ENCODE measurements at places on chromosomes 2 and 18.

DNA sequence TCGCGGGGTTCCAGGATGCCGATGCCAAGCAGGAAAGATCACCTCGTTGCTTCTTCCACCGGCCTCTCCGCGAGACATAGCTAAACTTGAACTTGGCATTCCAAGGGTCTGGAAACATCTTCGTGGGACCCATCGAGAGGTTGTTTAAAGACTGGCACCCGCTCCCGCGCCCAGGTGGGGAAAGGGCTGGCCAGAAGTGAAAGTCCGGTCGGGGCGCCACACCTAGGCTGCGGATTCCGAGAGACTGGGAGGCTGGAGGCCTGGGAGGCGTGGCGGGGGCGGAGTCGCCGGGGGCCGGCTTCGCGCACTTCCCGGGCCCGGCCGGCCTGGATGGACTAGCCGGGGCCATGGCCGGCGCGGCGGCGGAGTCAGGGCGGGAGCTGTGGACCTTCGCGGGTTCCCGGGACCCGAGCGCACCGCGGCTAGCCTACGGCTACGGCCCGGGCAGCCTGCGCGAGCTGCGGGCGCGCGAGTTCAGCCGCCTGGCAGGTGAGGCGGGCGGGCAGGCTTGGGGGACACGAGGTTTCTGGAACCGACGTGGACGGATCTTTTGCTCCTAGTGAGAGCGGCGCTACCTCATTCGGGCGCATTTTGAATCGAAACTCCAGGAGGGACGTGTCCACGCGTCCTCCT, at the start of gene MOCOS:
Gene MOCOS (plus strand): TSS at position 305 of the 633 bp plus-strand sequence. CDS start 43 bp downstream, at position 348.
- 0 out of 2 replicates have a peak, but pooled peaks cover 5% of the 10 kb centered on the region for H3K36me3 ChIP-seq
- H3K4me1 ChIP-seq: peaks cover 11% of the 10 kb centered on the region

- no peak overlapping the region for H3K27ac ChIP-seq
- H3K4me3 ChIP-seq: no peak overlapping the region
- peaks cover 21% of the 10 kb centered on the region for H3K27me3 ChIP-seq
- H3K4me1 ChIP-seq: no peaks in the 10 kb centered on the region
- no peaks in the 10 kb centered on the region for H3K36me3 ChIP-seq
Observed at GRCh38 chr18:79857082-79857671, 59.4 kb downstream of the KCNG2 start.

DNA sequence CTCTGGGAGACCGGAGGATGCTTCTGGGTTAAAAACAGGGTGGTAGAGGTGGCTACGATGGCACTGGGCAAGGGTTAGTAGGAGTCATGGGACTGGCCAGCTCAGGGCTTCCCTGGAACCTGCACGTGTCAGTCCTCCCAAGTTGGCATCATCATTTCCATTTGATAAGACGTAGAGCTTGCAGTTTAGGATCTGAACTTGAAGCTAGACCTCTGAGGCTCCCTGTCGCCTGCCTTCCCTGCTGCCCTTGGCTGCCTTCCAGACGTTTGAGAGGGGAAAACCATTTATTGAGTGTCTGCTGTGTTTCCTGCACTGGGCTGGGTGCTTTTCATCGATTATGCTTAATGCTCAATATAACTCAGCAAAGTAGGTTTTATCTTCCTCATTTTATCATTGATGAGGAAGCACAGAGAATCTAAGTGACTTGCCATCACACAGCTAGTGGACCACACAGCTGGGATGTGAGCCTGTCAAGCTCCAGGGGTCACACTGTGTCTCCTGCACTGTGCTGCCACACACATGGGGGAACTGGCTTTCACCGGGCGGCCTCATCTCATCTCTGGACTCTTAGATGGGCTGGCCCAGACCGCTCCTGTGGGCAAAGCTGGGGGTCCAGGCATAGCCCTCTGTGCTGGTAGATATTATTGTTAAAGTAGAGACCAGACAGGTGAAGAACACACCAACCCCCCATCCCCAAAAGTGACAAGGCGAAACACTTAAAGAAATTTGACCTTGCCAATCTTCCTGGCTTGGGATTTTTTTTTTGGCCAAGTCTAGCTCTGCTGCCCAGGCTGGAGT, 7.8 kb downstream of the NT5DC4 start:
- H3K4me3 ChIP-seq: no peak overlapping the region
- no peaks in the 10 kb centered on the region for H3K36me3 ChIP-seq
- H3K27ac ChIP-seq: no peak overlapping the region
- no peak for DNase-seq
- H3K27me3 ChIP-seq: no peaks in the 10 kb centered on the region
- no peaks in the 10 kb centered on the region for H3K4me1 ChIP-seq

DNA sequence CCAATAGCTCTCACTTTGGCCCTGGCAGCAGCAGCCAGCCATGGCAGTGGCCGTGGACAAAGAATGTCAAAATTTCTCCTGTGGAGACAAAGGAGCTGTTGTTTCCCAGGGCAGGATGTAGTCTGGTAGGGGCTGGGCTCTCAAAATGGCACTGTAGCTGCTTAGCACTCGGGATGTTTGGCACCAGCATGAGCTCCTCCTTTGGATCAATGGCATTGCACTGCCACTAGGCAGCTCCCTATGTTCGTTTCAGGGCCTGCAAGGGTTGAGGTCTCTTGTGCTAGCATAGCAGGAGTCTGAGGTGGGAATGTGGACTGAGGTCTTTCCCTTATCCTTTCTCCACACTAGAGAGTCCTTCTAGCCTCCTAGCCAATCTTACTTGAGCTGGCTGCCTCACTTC, 948.8 kb upstream of the FAM98A start:
- H3K27ac ChIP-seq: no peak overlapping the region
- H3K36me3 ChIP-seq: no peaks in the 10 kb centered on the region
- no peak for DNase-seq

- peaks cover 5% of the 10 kb centered on the region for H3K4me1 ChIP-seq
- peak; percentile 38 for DNase-seq
- H3K36me3 ChIP-seq: no peaks in the 10 kb centered on the region
- H3K27ac ChIP-seq: no peak overlapping the region
- H3K4me3 ChIP-seq: peak overlapping the region; percentile 66
- peaks cover 21% of the 10 kb centered on the region for H3K27me3 ChIP-seq
Observed at GRCh38 chr18:48007955-48008701, 77.7 kb upstream of the SMAD2 start.

- DNase-seq: peak; percentile 97
- H3K27ac ChIP-seq: peak overlapping the region; percentile 97
Observed at GRCh38 chr2:32484937-32485336, 128.1 kb downstream of the BIRC6 start.

DNA sequence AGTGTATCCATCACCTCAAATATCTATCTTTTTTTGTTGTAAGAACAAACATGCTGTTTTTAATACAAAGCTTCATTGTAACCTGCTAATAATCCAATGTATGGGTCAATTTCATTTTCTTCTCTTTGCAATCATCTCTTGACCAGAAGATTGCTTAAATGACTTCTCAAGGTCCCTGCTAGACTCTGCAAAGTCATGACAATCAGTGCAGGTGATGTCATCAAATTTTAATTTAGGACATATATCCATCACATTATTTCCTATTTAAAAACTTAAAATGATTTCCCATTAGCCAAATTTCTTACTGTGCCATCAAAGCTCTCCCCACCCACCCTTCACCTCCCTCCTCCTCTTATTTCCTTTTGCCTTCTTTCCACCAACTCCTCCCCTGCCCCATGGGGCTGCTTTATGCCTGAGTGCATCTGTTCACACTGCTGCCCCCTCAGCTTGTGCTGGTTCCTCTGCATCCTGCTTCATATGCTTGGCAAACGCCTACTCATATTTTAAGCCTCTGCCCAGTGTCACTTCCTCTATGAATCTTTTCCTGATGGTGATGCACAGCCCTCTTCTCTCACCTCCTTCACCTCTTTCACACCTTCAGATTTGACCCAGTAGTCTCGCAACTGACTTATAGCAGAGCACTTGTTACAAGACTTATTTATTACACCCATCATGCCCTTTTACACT, 20.3 kb downstream of the PLEK start:
- peaks cover 10% of the 10 kb centered on the region for H3K27me3 ChIP-seq
- H3K4me1 ChIP-seq: no peaks in the 10 kb centered on the region
- H3K27ac ChIP-seq: no peak overlapping the region
- no peak for DNase-seq
- no peak overlapping the region for H3K4me3 ChIP-seq

DNA sequence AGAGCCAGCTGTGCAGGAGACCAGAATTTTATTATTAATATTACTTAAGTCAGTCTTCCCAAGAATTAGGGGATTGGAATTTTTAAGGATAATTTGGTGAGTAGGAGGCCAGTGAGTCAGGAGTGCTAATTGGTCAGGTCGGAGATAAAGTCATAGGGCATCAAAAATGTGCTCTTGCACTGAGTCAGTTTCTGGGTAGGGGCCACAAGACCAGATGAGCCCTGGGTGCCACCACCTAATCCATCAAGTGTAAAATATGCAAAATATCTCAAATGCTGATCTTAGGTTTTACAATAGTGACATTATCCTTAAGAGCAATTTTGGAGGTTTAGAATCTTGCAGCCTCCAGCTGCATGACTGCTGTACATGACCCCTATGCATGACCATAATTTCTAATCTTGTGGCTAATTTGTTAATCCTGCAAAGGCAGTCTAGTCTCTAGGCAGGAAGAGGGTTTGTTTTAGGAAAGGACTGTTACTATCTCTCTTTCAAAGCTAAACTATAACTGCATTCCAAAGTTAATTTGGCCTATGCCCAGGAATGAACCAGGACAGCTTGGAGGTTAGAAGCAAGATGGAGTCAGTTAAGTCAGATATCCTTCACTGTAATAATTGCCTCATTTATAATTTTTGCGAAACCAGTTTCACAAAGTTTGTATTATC, 215.9 kb downstream of the RNF152 start:
- peak; percentile 32 for DNase-seq
- H3K4me1 ChIP-seq: peaks cover 11% of the 10 kb centered on the region
- H3K27ac ChIP-seq: no peak overlapping the region
- H3K4me3 ChIP-seq: no peak overlapping the region

- no peaks in the 10 kb centered on the region for H3K36me3 ChIP-seq
- H3K27ac ChIP-seq: no peak overlapping the region
- H3K27me3 ChIP-seq: no peaks in the 10 kb centered on the region
- H3K4me3 ChIP-seq: no peak overlapping the region
- DNase-seq: no peak
- H3K4me1 ChIP-seq: no peaks in the 10 kb centered on the region
Observed at GRCh38 chr2:5617358-5617757, 74.8 kb upstream of the SOX11 start.

- no peaks in the 10 kb centered on the region for H3K27me3 ChIP-seq
- H3K27ac ChIP-seq: no peak overlapping the region
- H3K4me1 ChIP-seq: no peaks in the 10 kb centered on the region
Observed at GRCh38 chr2:122145856-122146255, 390.4 kb downstream of the TSN start.

DNA sequence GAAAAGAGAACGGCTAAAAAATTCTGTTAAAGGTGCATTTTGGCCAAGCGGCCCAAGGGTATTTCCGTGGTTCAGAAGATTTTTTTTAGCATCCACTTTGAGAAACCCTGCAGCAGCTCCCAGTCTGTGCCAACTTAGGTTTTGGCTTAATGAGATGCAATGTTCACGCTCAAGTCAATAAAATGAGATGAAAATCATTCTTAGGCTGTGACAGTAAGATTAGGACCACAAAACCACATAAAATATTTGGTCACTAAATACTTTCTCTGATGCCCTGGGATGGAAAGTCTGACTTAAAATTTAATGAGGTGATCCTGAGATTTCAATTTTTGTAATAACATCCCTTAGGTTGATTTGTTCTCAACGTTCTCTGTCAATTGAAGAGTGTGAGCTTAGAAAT, 74.2 kb upstream of the FHL2 start:
- H3K4me3 ChIP-seq: no peak overlapping the region
- H3K27ac ChIP-seq: no peak overlapping the region
- peaks cover 7% of the 10 kb centered on the region for H3K4me1 ChIP-seq
- H3K27me3 ChIP-seq: no peaks in the 10 kb centered on the region
- no peaks in the 10 kb centered on the region for H3K36me3 ChIP-seq

DNA sequence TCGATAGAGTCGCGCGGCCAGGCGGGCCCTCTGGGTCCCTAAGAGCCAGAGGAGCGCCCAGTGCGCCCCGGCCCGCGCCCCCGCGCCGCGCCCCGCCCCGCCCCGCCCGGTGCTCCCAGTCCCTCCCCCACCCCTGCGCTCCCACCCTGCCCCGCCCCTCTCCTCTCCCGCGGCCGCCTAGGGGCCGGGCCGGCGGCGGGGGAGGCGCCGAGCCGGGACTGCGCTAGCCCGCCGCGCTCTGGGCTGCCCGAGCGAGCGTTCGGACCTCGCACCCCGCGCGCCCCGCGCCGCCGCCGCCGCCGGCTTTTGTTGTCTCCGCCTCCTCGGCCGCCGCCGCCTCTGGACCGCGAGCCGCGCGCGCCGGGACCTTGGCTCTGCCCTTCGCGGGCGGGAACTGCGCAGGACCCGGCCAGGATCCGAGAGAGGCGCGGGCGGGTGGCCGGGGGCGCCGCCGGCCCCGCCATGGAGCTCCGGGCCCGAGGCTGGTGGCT, at the start of gene GPC1:
Gene GPC1 (plus strand): TSS at position 207 of the 491 bp plus-strand sequence. CDS start 256 bp downstream, at position 463.
- H3K27ac ChIP-seq: peak within 1 kb of the TSS; percentile 89
- DNase-seq: peak; percentile 90
- H3K4me1 ChIP-seq: peaks cover 10% of the 10 kb centered on the region
- H3K27me3 ChIP-seq: no peaks in the 10 kb centered on the region
- H3K36me3 ChIP-seq: no peaks in the 10 kb centered on the region

GRCh38 chr2:101416609-101417008, 29.3 kb upstream of the CREG2 start:
- H3K27me3 ChIP-seq: no peaks in the 10 kb centered on the region
- H3K4me3 ChIP-seq: no peak overlapping the region
- no peaks in the 10 kb centered on the region for H3K36me3 ChIP-seq
- H3K27ac ChIP-seq: no peak overlapping the region
- H3K4me1 ChIP-seq: peaks cover 6% of the 10 kb centered on the region

GRCh38 chr2:239339726-239340601, 60.9 kb downstream of the HDAC4 start:
- no peak for DNase-seq
- no peaks in the 10 kb centered on the region for H3K27me3 ChIP-seq
- no peaks in the 10 kb centered on the region for H3K36me3 ChIP-seq

GRCh38 chr2:48448274-48449061, 81.5 kb upstream of the STON1 start:
- H3K4me1 ChIP-seq: peaks cover 23% of the 10 kb centered on the region
- peak overlapping the region; percentile 72 for H3K27ac ChIP-seq
- no peaks in the 10 kb centered on the region for H3K27me3 ChIP-seq
- peak overlapping the region; percentile 11 for H3K4me3 ChIP-seq
- no peaks in the 10 kb centered on the region for H3K36me3 ChIP-seq
- peak; percentile 86 for DNase-seq

GRCh38 chr2:1709335-1709605, 35.0 kb downstream of the PXDN start:
- no peak overlapping the region for H3K4me3 ChIP-seq
- H3K4me1 ChIP-seq: peaks cover 10% of the 10 kb centered on the region
- H3K27me3 ChIP-seq: no peaks in the 10 kb centered on the region
- H3K27ac ChIP-seq: no peak overlapping the region

- H3K27ac ChIP-seq: no peak within 1 kb of the TSS
- DNase-seq: peak; percentile 42
- 0 out of 2 replicates have a peak, but pooled peaks cover 4% of the 10 kb centered on the region for H3K4me1 ChIP-seq
- H3K4me3 ChIP-seq: no peak within 1 kb of the TSS
- no peaks in the 10 kb centered on the region for H3K36me3 ChIP-seq
- H3K27me3 ChIP-seq: peaks cover 55% of the 10 kb centered on the region
Observed at GRCh38 chr18:79797518-79798345, at the start of gene KCNG2. Gene KCNG2, plus strand, starts transcription at chr18:79797938. Its CDS starts 65,730 bp downstream, at chr18:79863668.

DNA sequence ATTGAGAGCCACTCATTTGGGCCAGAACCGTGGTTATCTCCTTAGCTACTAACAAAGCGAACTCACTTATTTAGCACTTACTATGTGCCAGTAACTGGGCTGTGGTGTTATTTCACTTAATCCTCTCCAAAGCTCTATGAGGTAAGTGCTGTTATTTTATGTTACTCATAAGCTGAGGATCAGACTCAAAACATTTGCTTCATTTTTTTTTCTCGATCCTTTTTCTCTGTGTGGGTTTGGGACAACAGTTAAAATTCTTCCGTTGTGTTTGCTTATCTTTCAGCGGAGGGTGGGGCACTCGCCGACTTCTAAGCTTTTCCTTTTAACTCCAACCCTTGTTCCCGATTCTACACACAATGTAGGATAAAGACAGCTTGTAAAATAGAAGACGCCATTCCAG, 52.8 kb downstream of the TMEM178A start:
- no peaks in the 10 kb centered on the region for H3K36me3 ChIP-seq
- H3K4me1 ChIP-seq: 0 out of 2 replicates have a peak, but pooled peaks cover 1% of the 10 kb centered on the region
- H3K27ac ChIP-seq: no peak overlapping the region
- DNase-seq: no peak
- H3K4me3 ChIP-seq: no peak overlapping the region
